ENCODE measurements at places on chromosomes 7 and 10. TPM values are rescaled to one million over a fixed set of nuclear protein-coding genes. Genes with fewer than 3 reads are reported as not detected.
A peak's percentile ranks its signal among the peaks of the same experiment; 100 is the strongest.

DNA sequence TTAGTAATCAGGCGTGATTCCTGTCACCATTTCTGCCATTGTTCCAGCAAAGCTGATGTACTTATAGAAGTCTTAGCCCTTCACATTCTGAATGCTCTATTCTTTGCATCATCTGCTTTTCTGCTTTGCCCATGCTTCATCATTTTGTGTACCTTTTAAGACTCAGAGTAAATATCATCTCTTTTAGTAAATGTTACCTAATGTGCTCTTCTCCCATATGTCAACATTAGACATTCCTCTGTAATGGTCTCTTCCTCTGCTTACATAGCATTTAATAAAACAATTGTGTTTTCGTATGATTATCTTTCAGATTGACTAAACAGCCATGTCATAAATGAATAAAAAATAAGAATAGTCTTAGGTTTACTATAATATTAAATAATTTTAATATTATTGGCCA is 719.6 kb upstream of the GRM3 start:
- H3K27me3 ChIP-seq = no peaks in the 10 kb centered on the region
- no peak for DNase-seq
- no peaks in the 10 kb centered on the region for H3K36me3 ChIP-seq
- no peak overlapping the region for H3K4me3 ChIP-seq
- no peaks in the 10 kb centered on the region for H3K4me1 ChIP-seq
- H3K27ac ChIP-seq = no peak overlapping the region

GRCh38 chr10:59793919-59794318 is 40.7 kb upstream of the MRLN start:
- peaks cover 66% of the 10 kb centered on the region for H3K36me3 ChIP-seq
- no peaks in the 10 kb centered on the region for H3K27me3 ChIP-seq
- no peaks in the 10 kb centered on the region for H3K4me1 ChIP-seq
- no peak overlapping the region for H3K4me3 ChIP-seq

GRCh38 chr7:50978633-50979215 is 196.0 kb upstream of the GRB10 start:
- no peak overlapping the region for H3K4me3 ChIP-seq
- peaks cover 2% of the 10 kb centered on the region for H3K4me1 ChIP-seq
- no peak overlapping the region for H3K27ac ChIP-seq

- DNase-seq = no peak
- peaks cover 4% of the 10 kb centered on the region for H3K27me3 ChIP-seq
- H3K4me1 ChIP-seq = no peaks in the 10 kb centered on the region
These were observed 29.8 kb downstream of the PDLIM1 start for GRCh38 chr10:95260909-95261552.

DNA sequence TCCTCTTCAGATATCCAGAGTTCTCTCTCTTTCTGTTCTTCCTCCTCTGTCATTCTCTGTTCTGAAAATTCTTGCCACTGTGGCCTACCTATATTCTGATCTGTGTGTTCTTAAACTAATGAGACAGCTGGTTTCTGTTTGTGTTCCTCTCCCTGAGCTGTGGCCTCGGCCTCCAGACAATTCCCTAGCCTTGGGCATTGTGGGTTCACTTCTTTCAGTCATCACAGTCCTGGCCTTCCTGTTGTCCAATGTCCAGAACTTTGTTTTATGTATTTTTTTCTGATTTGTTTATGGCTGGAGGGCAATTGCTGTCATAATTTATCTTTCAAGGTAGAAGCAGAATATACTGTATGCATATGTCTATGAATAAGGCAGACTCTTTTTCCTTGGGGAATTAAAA is 173.2 kb upstream of the MTPN start:
- no peaks in the 10 kb centered on the region for H3K27me3 ChIP-seq
- no peak overlapping the region for H3K27ac ChIP-seq
- no peak for DNase-seq
- H3K4me3 ChIP-seq = no peak overlapping the region

DNA sequence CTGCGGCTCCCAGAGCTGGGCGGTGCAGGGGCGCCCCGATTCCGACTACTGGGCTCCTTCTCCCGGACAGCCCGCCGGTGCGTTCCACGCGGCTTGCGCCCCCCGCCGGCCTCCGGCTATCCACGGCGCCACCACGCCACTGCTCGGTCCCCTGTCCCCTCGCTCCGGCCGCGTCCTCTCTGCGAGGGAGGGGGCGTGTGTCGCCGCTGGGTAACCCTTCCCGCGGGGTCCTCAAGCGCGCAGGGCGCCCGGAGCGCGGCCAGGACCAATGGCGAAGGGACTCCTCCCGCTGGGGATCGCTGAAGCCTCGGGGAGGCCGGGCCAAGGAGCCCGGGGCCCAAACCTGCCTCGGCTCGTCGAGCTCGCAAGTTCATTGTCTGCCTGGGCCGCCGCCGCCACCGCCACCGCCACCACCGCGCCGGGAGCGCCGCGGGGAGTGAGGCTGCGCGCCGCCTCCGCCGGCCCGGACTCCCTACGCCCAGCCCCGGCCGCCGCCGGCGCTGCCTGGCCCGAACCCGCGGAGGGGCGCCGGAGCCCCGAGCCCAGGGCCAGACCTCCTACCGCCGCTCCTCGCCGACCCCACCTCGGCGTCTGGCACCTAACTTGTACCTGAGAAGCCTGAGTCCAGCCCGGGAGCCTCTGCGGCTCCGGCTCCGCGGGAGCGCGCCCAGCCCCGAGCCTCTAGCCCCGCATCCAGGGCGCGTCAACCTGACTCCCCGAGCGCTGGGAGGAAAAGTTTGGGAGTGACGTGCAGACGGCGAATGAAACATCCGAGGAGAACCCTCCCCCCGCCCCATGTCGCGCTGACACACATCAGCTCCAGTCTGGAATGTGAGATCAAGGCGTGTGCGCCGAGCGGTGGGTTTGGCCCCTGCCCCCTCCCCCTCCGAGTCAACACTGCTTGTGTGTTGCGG is at the start of gene CHST15:
Gene CHST15, minus strand, starts transcription at position 739 of the 914 bp plus-strand sequence. CDS start 47,386 bp downstream, outside the sequence.
- peak within 1 kb of the TSS; percentile 41 for H3K4me3 ChIP-seq
- H3K36me3 ChIP-seq = no peaks in the 10 kb centered on the region
- DNase-seq = peak; percentile 61

- no peak for DNase-seq
- no peak overlapping the region for H3K27ac ChIP-seq
- H3K4me3 ChIP-seq = no peak overlapping the region
- no peaks in the 10 kb centered on the region for H3K4me1 ChIP-seq
- H3K27me3 ChIP-seq = peaks cover 2% of the 10 kb centered on the region
These were observed 30.5 kb upstream of the MNX1 start for GRCh38 chr7:157041004-157041403.

GRCh38 chr7:1741751-1742554 is 71.9 kb downstream of the ELFN1 start:
- H3K27ac ChIP-seq = no peak overlapping the region
- no peak overlapping the region for H3K4me3 ChIP-seq
- peak; percentile 60 for DNase-seq
- peaks cover 11% of the 10 kb centered on the region for H3K4me1 ChIP-seq
- H3K27me3 ChIP-seq = peaks cover 5% of the 10 kb centered on the region

DNA sequence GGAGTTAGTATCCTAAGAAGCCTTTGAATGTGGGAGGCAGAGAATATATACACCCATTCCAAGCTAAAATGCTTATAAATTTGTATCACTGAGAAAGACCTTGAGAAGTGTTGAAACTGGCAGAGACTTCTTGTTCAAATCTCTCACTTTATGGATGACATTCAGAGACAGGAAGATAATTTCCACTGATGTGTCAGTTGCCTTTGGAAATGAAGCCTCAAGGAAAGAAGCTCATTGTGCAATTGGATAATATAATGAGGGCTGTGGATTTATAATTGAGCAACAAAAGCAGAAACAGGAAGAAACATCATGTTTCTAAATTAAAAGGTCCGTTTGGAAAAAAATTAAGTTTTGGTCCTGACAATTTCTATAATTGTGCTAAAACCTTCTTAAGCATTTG is 789.9 kb upstream of the IGFBP3 start:
- H3K36me3 ChIP-seq = no peaks in the 10 kb centered on the region
- H3K27ac ChIP-seq = no peak overlapping the region
- no peak overlapping the region for H3K4me3 ChIP-seq
- H3K4me1 ChIP-seq = no peaks in the 10 kb centered on the region
- no peaks in the 10 kb centered on the region for H3K27me3 ChIP-seq

- no peak for DNase-seq
- H3K36me3 ChIP-seq = no peaks in the 10 kb centered on the region
- H3K4me3 ChIP-seq = no peak overlapping the region
These were observed 95.3 kb upstream of the GNAI1 start for GRCh38 chr7:80039251-80039884.

DNA sequence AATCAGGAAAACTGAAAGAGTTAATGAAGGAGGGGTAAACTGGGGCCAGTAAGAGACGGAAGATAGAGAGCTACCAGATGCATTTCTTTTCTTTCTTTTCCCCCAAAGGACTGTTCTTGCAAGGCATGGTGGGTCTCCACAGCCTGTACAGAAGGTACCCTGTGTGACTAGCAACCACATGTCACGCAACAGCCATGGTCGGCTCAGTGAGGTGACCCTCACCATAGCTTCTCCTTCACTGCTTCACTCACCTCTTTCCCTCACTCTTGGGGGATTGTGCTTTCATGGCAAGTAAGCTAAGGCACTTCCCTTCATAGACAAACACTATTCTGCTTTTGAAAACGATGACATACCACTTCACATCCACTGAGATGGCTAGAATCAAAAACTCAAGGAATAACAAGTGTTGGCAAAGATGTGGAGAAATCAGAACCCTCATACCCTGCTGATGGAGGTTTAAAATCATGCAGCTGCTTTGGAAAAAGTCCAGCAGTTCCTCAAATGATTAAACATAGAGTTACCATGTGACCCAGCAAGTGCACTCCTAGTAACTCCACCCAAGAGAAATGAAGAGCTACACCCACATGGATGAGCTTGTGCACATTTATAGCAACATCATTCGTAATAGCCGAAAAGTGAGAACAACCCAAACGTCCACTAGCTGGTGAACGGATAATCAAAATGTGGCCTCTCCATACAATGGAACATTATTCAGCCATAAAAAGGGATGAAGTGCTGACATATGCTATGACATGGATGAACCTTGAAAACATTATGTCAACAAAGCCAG is 3.8 kb upstream of the INSIG1 start:
- H3K4me3 ChIP-seq = no peak overlapping the region
- DNase-seq = no peak
- no peak overlapping the region for H3K27ac ChIP-seq
- H3K36me3 ChIP-seq = peaks cover 16% of the 10 kb centered on the region
- H3K27me3 ChIP-seq = no peaks in the 10 kb centered on the region

GRCh38 chr10:29929006-29929405 is 130.4 kb downstream of the JCAD start:
- no peaks in the 10 kb centered on the region for H3K36me3 ChIP-seq
- H3K4me3 ChIP-seq = no peak overlapping the region
- peaks cover 6% of the 10 kb centered on the region for H3K27me3 ChIP-seq
- H3K27ac ChIP-seq = no peak overlapping the region
- no peak for DNase-seq

DNA sequence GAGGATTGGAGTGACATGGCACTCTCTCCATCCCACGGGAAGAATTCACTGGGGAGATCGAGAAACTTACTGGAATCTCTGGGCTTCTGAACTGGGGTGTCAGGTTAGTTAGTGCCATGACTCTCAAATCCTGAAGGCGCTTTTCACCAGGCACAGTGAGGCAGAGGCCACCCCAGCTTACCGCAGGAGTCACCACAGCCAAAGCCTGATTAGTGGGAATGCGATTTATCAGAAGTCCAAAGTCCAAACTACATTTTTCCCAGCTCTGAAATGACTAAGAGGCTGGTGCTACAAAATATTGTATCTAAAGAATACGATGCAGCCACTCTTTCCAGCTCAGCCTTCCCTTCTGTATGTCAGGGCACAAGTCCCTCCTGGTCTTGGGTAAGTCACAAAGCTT is 334.8 kb upstream of the SHH start:
- H3K27ac ChIP-seq = no peak overlapping the region
- H3K27me3 ChIP-seq = no peaks in the 10 kb centered on the region
- no peak for DNase-seq
- no peaks in the 10 kb centered on the region for H3K36me3 ChIP-seq
- H3K4me1 ChIP-seq = no peaks in the 10 kb centered on the region

- H3K36me3 ChIP-seq = peaks cover 13% of the 10 kb centered on the region
- H3K4me3 ChIP-seq = peak overlapping the region; percentile 91
- peak overlapping the region; percentile 99 for H3K27ac ChIP-seq
- no peak for DNase-seq
- H3K4me1 ChIP-seq = peaks cover 25% of the 10 kb centered on the region
- H3K27me3 ChIP-seq = peaks cover under 1% of the 10 kb centered on the region
These were observed 406 bp downstream of the CBLL1 start for GRCh38 chr7:107744345-107744750.

- H3K27me3 ChIP-seq = no peaks in the 10 kb centered on the region
- DNase-seq = no peak
- no peak overlapping the region for H3K4me3 ChIP-seq
These were observed 6.9 kb downstream of the C10orf62 start for GRCh38 chr10:97596101-97597082.

- no peaks in the 10 kb centered on the region for H3K27me3 ChIP-seq
- no peaks in the 10 kb centered on the region for H3K4me1 ChIP-seq
- no peak overlapping the region for H3K27ac ChIP-seq
- H3K4me3 ChIP-seq = no peak overlapping the region
These were observed 415.1 kb downstream of the THSD7A start for GRCh38 chr7:11416641-11417458.

SPDYE11 gene
- not detected for total RNA-seq

TMEM176A gene
- total RNA-seq = not detected

SUGCT gene
- total RNA-seq = 0.91 TPM

KCNMA1 gene
- total RNA-seq = not detected

NUDT13 gene
- total RNA-seq = 0.91 TPM

IKZF5 gene
- total RNA-seq = 17.9 TPM

OPN4 gene
- total RNA-seq = not detected

DOCK4 gene
- total RNA-seq = 0.89 TPM

ADIRF gene
- not detected for total RNA-seq

FOXI2 gene
- not detected for total RNA-seq

Measured in activated CD4-positive, alpha-beta T cell treated with anti-CD3 and anti-CD28 coated beads, Interleukin-2, amount 10 ng/mL, durations not matched to agents 24 days and 14 days (primary cell).